ENCODE measurements at places on chromosomes 5 and 9.
A peak's percentile ranks its signal among the peaks of the same experiment; 100 is the strongest.

GRCh38 chr5:14743601-14744295, 79.2 kb downstream of the OTULIN start:
- no peak for DNase-seq

DNA sequence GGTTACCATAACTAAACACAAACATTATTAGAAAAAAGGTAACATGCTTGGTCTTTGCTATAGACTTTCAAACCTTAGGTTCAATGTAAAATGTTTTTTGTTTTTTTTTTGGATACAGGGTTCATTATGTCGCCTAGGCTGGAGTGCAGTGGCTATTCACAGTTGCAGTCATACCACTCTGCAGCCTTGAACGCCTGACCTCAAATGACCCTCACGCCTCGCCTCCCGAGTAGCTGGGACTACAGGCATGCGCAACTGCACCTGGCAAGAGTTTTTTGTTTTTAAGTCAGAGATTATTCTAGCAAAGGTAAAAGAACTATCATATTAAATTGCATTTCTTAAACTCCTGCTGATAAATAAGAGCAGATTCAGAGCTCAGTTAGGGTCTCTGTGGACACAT, 55.1 kb upstream of the NR5A1 start:
- no peak for DNase-seq

- no peak for DNase-seq
These were observed 27.5 kb downstream of the GPX3 start for GRCh38 chr5:151047814-151048425.

DNA sequence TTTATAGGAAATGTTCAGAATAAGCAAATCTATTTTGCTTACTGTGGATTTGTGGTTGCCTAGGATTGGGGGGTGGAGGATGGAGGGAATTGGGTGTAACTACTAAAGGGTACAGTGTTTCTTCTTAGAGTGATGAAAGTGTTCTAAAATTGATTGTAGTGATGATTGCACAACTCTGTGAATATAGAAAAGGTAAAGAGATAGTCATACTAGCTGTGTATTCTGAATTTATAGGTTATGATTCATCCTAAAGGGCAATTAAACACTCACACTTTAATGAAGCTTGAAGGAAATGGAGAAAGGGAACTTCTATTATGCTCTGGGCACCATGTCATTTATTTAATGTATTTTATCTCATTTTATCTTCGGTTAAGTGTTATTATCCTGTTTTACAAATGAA, 9.9 kb downstream of the TXNDC8 start:
- no peak for DNase-seq

- no peak for DNase-seq
These were observed 31.3 kb upstream of the SH3PXD2B start for GRCh38 chr5:172485511-172486202.

DNA sequence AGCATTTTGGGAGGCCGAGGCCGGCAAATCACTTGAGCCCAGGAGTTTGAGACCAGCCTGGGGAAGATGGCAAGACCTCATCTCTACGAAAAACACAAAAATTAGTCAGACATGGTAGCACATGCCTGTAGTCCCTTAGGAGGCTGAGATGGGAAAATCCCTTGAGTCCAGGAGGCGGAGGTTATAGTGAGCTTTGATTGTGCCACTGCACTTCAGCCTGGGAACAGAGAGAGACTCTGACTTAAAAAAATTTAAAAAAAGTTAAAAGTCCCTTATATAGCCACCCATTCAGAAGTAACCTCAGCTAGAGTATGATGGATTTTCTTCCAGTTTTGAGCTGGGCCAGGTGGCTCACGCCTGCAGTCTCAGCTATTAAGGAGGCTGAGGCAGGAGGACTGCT, 72.4 kb downstream of the UGCG start:
- DNase-seq: no peak

DNA sequence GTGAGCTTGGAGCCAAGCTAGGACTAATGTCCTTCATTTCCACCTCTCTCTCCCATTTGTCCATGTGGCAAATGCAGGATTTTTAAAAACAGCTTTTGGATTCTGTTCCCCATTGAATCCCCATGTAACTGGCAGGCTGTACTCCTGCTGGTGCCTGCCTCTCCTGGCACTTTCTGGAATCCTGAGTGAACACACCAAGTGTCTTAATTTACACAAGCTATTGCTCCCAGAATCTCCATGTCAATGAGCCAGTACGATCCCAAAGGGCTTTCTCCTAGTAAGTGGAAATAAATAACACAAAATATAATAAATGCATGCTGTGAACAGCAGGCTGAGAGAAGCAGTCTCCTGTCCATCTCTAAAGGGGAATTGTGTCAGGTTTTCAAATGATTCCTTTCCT, 88.4 kb upstream of the WWC1 start:
- no peak for DNase-seq

DNA sequence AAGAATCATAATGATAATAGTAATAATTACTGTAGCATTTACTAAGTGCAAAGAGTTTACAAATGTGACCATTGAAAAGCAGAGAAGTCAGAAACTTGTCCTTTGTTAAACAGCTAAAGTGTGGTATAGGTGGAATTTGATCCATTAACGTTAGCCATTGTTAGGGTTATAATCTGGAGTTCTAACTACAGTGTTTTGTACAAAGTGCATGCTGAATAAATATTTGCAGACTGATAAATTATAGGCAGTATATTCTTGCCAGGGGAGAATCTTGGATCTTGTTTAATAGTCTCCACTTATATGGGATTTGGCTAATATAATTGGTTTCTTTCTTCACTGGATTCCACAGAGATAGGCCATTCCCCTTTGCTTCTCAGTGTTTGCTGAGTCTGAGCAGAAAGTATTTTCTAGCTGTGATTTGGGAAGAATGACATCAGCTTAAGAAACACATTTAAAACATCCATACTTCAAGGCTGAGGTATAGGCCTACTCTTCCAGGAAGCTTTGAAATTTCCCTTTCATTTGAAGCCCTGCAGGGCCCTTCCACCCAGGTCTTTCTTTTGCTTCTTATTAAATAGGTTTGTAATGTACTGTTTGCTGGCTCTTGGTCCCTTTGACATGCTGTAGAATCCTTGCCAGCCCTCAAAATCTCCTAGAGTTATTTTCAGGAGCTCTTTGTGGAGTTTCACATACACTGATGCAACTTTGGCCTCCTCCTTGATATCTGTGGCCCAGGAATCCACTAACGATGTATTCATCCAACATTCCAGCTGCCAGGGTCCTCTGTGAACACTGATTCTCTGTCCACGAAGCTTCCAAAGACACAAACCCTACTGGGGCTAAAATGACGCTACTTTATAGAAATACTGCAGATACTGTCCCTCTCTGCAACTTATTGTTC, 51.4 kb downstream of the ATP10B start:
- no peak for DNase-seq

DNA sequence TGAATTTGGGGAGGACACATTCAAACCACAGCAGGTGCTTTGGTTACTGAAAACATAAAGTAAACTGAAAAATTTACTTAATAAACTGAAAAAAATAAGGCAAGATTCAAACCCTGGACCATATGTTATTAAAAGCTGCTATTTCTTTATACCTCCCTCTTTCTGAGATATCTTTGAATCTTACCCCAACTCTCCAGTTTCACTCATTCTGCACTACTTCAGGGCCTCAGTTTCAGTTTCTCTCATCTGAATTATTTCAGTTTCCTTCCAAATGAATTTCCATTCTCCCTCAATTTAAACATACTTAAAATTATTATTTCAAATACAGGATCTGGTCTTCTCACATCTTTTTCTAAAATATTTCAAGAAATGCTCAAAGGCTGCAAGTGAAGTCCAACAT, 4.9 kb upstream of the OXCT1 start:
- DNase-seq: no peak

DNA sequence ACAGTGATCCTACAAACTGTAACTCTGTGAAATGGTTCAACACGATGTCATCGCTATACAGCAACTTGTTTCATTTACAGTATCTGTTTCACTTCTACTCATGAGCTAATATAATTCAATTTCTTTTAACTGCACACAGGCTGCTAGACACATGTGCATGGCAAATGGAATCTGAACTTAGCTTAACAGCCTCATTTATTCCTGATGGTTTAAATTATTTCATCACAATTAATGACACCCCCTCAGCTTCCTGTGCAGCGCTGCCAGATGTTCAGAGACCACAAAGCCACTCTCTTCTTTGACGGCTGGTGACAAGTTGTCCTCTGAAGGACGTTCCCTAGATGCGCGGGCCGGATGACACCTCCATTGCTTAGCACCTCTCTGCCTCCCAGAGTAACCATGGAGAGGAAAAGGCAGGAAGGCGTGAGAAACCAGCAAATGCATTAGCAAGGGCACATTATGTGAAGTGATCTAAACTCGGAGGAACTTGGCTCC, 191.1 kb downstream of the BNC2 start:
- no peak for DNase-seq

DNA sequence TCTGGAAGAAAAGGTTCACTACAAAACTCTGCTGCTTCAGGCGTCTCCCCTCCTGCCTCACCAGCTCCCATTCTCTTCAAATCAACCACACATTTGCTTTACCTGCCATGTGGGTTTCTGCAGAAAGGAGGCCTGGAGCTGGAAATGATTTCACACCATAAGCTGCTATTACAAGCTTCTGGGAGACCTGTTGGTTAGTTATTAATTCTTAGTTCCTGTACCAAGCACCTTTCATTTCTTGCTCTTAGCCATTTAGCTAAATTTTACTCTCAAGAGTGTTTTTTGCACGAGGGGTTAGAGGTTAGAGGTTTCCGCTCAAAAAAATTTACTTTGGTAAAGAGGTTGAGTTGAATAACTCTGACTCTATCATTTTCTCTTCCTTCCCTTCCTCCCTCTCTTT, 70.3 kb downstream of the MAP1B start:
- no peak for DNase-seq

DNA sequence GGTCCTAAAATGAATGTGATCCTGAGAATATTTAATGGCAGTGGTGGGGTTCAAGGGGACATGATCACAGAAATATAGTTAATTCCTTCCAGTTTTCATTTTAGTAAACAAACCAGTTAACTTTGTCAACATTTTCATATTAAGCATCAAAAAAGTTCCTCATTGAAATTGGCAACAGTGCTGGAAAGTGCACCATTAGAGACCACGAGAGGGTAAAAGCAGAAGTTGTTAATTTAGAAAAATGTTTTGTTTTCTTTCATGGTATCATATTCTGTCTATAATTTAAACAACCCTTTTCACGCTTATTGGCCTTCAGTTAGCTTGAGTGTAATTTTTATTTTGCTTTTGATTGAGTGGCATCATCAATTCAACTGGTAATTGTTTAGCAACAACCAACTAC, 11.9 kb downstream of the GIN1 start:
- no peak for DNase-seq

GRCh38 chr5:34550964-34551363, 105.2 kb upstream of the RAI14 start:
- no peak for DNase-seq

DNA sequence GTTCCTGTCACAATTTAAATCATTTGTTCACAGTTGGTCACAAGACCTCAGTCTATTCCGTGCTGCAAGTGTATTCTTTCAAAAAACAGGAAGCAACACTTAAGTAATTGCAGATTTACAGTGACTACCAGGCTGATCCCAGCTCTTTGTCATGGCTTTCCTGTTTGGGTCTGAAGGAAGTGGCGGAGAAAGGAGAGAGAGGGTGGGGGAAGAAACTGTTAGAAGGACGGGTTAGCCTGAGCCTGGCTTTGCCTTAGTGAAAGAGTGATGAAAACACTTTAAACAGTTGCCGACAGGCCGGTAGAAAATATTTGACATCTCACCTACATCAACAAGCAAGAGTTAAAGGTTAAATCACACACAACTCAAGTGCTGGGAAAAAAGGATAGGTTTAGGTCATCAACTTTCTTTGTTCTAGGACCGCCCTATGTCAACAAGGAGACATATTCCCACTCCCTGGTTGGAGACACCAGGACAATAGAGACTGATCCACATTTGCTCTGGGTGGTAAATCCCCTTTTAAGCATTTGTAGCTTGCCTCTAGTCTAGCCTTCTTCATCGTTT, 102.2 kb upstream of the DAB2 start:
- peak; percentile 93 for DNase-seq

DNA sequence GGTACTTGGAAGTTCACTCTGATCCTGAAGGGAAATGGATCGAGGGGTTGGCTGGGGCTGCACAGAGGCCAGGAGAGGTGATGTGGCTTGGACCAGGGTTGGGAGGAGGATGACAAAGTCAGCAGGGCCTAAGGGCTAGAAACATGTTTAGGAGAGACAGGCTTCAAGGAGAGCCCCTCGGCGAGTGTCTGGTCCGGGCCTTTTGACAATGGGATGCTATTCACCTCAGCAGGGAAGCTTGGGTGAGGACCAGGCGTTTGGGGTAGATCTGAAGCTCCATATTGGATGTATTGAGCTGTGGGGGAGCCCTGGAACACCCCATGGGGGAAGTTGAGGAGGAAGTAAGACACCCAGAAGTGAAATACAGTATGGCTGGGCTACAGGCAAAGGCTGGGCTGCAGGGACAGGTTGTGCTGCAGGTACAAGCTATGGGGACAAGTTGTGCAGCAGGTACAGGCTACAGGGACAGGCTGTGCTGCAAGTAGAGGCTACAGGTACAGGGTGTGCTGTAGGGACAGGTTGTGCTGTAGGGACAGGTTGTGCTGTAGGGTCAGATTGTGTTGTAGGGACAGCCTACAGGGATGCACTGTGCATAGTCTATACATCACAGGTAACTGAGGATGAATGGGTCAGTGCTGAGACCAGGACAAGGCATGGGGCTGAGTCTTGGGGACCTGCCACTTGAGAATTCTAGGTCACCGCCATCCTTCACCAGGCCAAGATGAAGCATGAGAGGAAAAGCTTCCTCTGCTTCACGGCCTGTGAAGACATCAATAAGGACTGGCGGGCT, 22.7 kb upstream of the FIBCD1 start:
- DNase-seq: no peak

GRCh38 chr9:72477930-72478518, 43.4 kb upstream of the TMC1 start:
- DNase-seq: peak; percentile 70

- no peak for DNase-seq
These were observed 23.7 kb downstream of the CSNK1G3 start for GRCh38 chr5:123535648-123536047.

- no peak for DNase-seq
These were observed 13.1 kb upstream of the SPINK13 start for GRCh38 chr5:148255456-148255855.

DNA sequence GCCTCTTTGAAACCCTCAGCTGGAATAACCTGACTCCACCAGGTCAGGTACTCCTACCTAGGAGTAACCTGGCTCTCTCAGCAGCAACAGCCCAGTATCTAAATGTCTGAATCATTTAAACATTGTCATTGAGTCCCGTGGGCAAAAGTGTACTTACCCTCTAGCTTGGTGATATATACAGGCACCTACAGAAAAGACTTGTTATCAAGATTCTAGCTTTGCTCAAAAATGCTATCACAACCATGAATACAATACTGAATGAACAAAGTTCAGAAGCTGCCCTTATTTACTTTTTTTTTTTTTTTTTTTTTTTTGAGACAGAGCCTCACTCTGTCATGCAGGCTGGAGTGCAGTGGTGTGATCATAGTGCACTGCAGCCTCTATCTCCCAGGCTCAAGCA, 268.2 kb downstream of the ZNF608 start:
- DNase-seq: no peak

DNA sequence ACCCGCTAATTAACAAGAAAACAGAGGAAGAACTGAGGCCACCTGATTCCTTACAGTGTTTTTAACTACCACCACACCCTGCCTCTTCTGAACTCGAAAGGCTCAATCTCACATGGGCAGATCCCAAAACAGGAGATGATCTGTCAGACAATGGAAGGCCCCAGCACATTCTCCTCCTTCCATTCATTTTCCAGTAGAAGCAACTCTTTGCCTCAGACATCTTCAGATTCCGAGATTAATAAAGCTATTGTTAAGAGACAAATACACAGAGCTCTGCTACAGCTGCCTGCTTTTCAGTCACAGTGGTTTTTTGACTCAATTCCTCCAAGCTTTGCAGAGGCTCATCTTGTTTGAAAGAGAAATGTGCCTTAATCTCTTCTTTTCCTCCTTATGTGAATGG, 127.2 kb upstream of the ADAMTSL1 start:
- DNase-seq: no peak
